ENCODE measurements at places on chromosomes 5 and 9.

DNA sequence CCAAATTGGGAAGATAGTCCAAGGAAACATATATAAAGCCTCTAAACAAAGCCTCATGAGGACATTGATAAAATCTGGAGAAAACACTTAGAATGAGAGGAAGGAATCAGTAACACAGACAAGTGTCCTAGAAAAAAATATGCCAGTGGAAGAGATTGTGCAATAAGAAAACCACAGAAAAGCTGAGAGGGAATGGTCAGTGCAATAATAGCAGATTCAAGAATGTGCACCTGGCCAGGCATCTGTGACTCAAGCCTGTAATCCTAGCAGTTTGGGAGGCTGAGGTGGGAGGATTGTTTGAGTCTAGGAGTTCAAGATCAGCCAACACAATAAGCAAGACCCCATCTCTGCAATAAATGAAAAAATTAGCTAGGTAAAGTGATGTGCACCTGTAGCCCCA is 691.2 kb upstream of the CDH6 start:
- no peaks in the 10 kb centered on the region for H3K36me3 ChIP-seq
- no peak for DNase-seq
- no peak overlapping the region for H3K4me3 ChIP-seq
- H3K27ac ChIP-seq = no peak overlapping the region
- H3K27me3 ChIP-seq = no peaks in the 10 kb centered on the region

DNA sequence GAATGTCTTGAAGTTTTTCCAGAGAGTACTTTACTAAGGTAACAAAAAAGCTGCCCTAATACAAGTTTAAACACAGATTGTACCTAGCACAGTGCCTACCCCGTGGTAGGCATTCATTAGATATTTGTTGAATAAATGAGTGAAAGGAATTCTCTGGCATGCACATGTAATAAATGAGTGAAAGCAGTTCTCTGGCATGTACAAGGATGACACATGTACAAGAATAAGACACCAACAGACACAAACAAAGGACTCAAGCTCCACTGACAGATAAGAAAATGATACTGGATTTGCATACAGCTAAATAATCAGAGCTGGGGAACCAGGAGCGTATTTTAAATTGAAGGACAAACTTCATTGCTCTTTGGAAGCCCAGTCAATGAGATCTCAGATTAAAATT is 535.8 kb downstream of the EFNA5 start:
- H3K4me1 ChIP-seq = no peaks in the 10 kb centered on the region
- no peaks in the 10 kb centered on the region for H3K27me3 ChIP-seq
- H3K27ac ChIP-seq = no peak overlapping the region
- no peak for DNase-seq
- no peaks in the 10 kb centered on the region for H3K36me3 ChIP-seq

GRCh38 chr5:127256886-127257597 is 33.6 kb upstream of the MEGF10 start:
- no peak overlapping the region for H3K27ac ChIP-seq
- peaks cover 10% of the 10 kb centered on the region for H3K27me3 ChIP-seq
- DNase-seq = no peak
- no peaks in the 10 kb centered on the region for H3K4me1 ChIP-seq
- H3K4me3 ChIP-seq = no peak overlapping the region

GRCh38 chr9:37622462-37622861 is 28.3 kb upstream of the FRMPD1 start:
- H3K27me3 ChIP-seq = no peaks in the 10 kb centered on the region
- H3K27ac ChIP-seq = no peak overlapping the region
- H3K4me1 ChIP-seq = no peaks in the 10 kb centered on the region
- H3K4me3 ChIP-seq = no peak overlapping the region

DNA sequence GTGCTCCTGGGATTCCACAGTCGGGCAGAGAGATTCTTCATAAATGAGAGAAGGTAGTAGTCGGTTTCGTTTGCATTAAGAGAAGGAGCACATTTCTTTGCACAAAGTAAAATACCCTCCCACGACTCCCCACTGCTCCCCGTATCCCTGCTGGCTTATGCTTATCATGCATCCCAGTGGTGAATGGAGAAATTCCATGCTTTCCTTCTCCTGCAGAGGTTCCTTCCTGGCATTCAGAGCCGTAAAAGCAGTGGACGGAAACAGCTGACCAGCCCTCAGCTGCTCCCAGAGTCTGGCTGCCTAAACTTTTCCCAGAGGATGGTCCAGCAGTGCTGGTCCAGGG is 93.1 kb downstream of the C9orf152 start:
- H3K36me3 ChIP-seq = no peaks in the 10 kb centered on the region
- no peaks in the 10 kb centered on the region for H3K27me3 ChIP-seq
- H3K4me3 ChIP-seq = no peak overlapping the region
- no peak for DNase-seq
- no peak overlapping the region for H3K27ac ChIP-seq
- H3K4me1 ChIP-seq = no peaks in the 10 kb centered on the region

DNA sequence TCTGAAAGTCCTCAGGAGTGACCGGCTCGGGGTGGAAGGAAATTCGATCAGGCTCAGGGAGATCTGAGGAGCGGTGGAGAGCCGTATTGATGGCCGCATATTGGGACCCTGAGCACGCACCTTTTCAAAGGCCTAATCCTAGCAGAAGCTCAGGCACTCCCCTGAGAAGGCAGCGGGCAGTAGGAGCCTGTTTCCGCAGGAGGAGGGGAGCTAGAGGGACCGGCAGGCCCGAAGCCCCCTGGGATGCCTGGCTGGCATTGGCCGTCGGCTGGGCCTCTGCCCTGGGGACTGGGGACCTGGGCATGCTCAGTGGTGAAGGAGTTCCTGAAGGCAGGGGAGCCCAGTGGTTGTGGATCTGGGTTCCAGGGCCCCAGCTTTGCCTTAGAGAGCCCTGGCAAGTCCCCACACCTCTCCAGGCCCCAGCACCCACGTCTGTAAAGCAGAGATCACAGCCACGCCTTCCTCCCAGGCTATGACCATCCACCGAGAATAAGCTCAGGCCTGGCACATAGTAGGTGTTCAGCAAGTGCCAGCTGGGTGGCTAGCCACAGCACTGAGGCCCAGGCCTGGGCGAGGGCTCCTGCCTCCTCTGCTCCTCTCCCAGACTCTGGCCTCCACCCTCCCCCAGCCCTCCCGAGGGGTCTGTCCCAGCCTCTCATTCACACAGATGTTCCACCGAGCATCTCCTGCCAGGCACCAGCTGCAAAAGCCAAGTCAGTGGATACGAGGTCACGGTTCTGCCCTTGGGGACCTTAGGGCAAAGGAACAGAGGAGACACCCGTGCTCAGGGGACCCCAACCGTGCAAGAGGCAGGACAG is 17.2 kb upstream of the QRFP start:
- H3K36me3 ChIP-seq = no peaks in the 10 kb centered on the region
- peaks cover 4% of the 10 kb centered on the region for H3K4me1 ChIP-seq
- no peak overlapping the region for H3K4me3 ChIP-seq
- DNase-seq = no peak
- no peak overlapping the region for H3K27ac ChIP-seq

GRCh38 chr9:133200631-133201030 is 8.4 kb downstream of the OBP2B start:
- no peak overlapping the region for H3K4me3 ChIP-seq
- H3K27me3 ChIP-seq = peaks cover 13% of the 10 kb centered on the region
- H3K27ac ChIP-seq = no peak overlapping the region

- H3K4me3 ChIP-seq = no peak overlapping the region
- no peaks in the 10 kb centered on the region for H3K36me3 ChIP-seq
- peaks cover 6% of the 10 kb centered on the region for H3K27me3 ChIP-seq
Observed at GRCh38 chr9:21677834-21678233, 124.6 kb upstream of the MTAP start.

GRCh38 chr5:23216345-23216744 is 291.1 kb upstream of the PRDM9 start:
- H3K27ac ChIP-seq = no peak overlapping the region
- no peaks in the 10 kb centered on the region for H3K36me3 ChIP-seq
- no peaks in the 10 kb centered on the region for H3K4me1 ChIP-seq
- DNase-seq = no peak
- H3K27me3 ChIP-seq = no peaks in the 10 kb centered on the region
- no peak overlapping the region for H3K4me3 ChIP-seq

GRCh38 chr9:88996046-88996920 is 5.0 kb downstream of the S1PR3 start:
- peaks cover 39% of the 10 kb centered on the region for H3K27me3 ChIP-seq
- peaks cover 12% of the 10 kb centered on the region for H3K4me1 ChIP-seq
- no peak overlapping the region for H3K27ac ChIP-seq
- no peak overlapping the region for H3K4me3 ChIP-seq
- DNase-seq = no peak

GRCh38 chr9:138028596-138028995 is 151.0 kb downstream of the CACNA1B start:
- H3K27me3 ChIP-seq = peaks cover 41% of the 10 kb centered on the region
- no peaks in the 10 kb centered on the region for H3K4me1 ChIP-seq
- no peak overlapping the region for H3K4me3 ChIP-seq
- peaks cover 1% of the 10 kb centered on the region for H3K36me3 ChIP-seq
- no peak overlapping the region for H3K27ac ChIP-seq
- no peak for DNase-seq

Data from activated T-cell treated with anti-CD3 and anti-CD28 coated beads, Interleukin-2, amount 50 U/mL, for 72 hours (primary cell).